ENCODE measurements at places on chromosomes 4 and X.

- no peak for DNase-seq
Observed at GRCh38 chr4:55352726-55353125, 6.7 kb downstream of the SRD5A3 start.

GRCh38 chr4:184413261-184414046, 60.9 kb downstream of the IRF2 start:
- no peak for DNase-seq

DNA sequence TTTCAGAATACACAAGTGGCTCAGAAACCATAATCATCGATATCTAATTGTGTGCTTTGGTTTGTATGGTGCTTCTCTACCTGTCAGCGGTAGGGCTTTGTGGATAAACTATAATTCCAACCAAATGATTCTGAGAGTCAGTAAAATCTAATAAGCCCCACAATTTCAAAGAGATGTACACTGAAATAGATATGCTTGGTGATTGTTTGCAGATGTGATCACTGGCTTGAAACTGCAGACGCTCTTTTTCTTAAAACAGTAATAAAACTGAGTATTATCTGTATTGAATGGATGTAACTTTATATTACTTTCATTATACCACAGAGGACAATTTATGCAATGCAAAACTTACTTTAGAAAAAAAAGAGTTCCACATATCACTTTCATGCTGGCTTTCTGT, 198.8 kb upstream of the ANXA10 start:
- no peak for DNase-seq

- no peak for DNase-seq
Observed at GRCh38 chrX:123504630-123505270, 228.1 kb downstream of the THOC2 start.

DNA sequence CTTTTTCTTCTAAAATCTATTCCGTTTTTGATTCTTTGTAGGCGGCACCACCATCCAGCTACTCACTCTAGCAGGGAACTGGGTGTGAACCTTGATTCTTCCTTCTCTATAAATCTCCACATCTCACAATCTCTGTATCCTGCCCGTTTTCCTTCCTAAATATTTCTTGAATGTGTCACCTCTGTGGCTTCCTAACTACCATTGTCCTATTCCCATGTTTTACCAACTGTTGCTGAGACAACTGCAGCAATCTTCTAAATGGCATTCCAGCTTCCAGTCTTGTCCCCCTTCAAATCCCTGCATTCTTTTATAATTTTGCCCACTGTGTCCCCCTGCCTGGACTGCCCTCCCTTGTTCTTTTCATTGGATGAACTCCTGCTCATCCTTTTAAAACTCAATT, 641.3 kb downstream of the RPA4 start:
- DNase-seq: no peak

GRCh38 chr4:114180481-114180880, 201.0 kb upstream of the ARSJ start:
- peak; percentile 71 for DNase-seq

GRCh38 chr4:183747931-183748670, 89.0 kb downstream of the TRAPPC11 start:
- DNase-seq: no peak

- no peak for DNase-seq
Observed at GRCh38 chrX:101787934-101788333, 128.3 kb upstream of the ARMCX2 start.
